ENCODE measurements at places on chromosomes 6 and 20.

- no peak for DNase-seq
These were observed 5.3 kb upstream of the FILIP1 start for GRCh38 chr6:75498862-75499261.

DNA sequence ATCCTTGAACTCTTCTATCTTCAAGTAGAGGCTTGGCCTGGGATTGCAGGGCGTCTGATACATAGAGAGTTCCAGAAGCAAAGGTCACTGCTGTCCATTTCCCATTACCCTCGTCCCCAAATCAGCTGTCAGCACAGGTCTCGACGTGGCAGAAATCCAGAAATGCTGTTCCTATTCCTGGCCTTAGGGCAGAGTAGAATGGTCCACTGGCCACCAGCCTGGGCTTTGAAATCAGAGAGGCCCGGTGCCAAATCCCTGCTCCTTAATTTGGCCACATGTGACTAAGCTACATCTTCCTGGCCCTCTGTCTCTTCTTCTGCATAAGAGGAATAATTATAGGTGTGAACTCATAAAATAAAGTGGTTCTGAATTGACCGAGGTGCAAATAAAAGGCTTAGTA lies 40.9 kb upstream of the FAM83D start:
- no peak for DNase-seq

- DNase-seq: no peak
These were observed 32.2 kb downstream of the COL11A2 start for GRCh38 chr6:33160096-33160495.

DNA sequence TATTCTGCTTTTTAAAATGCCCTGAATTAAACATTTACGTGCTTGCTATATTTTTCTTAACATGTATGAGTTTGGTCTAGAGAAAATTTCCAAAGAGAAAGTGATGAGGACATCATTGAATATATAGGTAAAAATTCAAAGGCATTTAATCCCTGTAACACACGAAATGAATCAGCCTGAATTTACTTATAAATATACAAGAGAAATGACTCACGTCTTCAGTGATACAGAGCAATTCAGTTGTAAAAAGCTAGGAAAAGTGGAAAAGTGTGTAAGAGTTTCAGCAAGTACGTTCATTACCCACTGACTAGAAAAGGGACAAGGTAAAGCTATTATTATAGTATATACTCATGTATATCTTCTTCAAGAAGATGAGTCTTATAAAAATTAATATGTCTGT lies 124.8 kb downstream of the HIVEP1 start:
- no peak for DNase-seq

GRCh38 chr6:39881851-39882530 lies 52.3 kb downstream of the MOCS1 start:
- no peak for DNase-seq

DNA sequence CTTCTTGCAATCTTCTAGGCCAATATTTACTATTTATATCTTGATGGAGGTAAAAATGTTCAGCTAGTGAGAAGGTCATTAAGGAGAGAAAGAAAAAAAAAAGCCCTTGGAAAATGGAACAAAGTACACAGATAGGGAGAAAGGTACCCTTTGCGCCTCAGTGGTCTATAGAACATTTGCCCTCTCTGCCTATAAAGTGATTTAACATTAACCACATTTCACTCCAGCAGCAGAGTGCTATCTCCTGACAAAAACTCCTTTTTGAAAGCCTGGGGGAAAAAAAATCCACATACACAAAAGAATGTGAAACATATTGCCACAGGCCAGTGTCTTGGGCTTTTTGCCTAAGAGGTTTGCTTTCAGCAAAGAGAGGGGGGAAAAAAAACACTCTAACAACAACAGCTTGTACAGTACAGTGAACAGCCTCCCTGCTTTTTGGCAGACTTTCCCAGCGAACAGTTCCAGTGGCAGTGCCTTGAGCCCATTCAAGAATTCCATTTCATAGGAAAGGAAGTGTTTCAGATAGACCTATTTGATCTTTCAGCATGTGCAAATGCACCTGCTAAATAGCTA lies 695 bp downstream of the ARHGAP18 start:
- DNase-seq: no peak
